ENCODE measurements at places on chromosomes 7 and 10. TPM values are rescaled to one million over a fixed set of nuclear protein-coding genes. Genes with fewer than 3 reads are reported as not detected.

- ATAC-seq: no peak
Measured at GRCh38 chr7:70512761-70513160, 619.2 kb upstream of the GALNT17 start.

DNA sequence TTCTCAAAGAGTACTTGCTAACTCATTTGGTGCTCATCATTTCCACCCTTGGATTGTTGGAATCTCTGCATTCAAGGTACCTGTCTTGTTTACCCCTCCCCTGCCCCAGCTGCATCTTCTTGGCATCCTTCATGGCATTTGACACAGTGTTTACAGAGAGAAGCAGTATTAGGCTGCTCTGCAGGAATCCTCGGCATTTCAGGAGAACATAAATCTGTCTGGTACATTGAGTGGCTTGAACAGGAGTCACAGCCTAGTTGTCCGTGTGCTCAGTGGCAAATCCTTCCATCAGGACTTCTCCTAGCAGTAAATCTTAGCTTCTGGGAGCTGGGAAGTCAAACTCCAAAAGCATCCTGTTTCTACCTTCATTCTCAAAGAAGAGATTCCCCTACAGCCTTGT lies 136.8 kb upstream of the YAE1 start:
- no peak for ATAC-seq

DNA sequence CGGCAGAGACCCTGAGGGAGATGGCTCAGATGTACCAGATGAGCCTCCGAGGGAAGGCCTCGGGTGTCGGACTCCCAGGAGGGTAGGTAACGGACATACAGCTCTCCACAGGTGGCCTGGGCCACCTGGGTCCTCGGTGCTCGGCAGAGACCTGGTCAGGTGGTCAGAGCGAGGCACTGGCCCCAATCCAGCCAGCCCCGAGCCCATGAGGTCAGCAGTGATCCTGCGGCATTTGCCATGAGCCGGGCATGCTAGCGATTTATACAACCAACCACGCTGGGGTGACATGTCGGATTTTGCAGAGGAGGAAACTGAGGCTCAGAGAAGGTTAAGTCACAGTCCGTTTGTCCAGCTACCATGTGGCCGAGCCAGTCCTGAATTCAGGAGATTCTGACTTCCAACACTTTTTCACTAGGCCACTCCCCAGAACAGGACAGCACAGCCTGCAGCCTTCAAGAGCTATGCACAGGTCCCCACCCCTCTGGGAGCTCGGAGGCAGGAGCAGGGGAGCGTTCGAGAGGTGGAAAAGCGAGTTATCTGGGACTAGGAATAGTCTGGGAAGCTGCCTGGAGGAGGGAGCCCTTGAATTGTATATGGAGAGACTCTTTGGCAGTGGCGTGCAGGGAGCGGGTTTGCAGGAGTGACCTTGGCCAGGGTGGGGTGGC lies 13.5 kb downstream of the LDB3 start:
- no peak for ATAC-seq

- no peak for ATAC-seq
Measured at GRCh38 chr7:67505449-67505848, 508.8 kb downstream of the TYW1 start.

GRCh38 chr7:10688544-10688943 lies 285.1 kb upstream of the PHF14 start:
- no peak for ATAC-seq

GRCh38 chr7:77415476-77415822 lies 700 bp downstream of the GSAP start:
- peak; percentile 38 for ATAC-seq

DNA sequence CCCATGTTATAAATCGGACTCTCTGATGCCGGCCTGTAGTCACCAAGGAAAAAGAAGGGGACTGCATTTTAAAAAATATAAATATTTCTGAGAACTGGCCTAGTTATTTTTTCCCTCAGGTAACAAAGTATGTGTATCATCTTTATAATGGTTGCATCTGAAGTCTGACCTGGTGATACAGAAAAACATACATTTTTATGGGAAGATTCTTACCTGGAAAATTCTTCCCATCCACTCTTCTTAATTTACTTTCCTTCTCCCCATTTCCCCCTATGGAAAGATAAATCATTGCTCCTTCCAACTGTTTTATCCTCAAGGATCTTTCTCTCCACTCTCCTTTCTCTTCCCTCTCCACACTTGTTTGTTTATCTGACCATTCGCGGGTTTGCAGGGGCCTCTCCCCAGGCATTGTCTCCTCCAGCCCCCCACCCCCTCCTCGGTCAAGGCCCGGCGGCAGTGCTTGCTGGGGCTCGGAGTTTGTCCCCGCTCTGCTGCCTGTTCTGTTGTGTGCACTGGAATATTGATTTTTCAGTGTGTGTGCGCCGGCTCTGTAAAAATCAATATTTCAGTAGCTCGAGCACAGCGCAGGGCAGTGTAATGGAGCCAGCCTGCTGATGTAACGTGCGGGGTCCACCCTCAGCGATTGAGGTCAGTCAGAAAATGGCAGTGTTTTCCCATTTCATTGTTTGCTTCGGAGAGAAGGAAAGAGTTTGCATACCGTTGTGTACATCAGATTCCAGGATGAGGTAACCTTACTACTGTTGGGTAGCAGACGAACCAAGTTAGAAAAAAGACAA lies 199.5 kb upstream of the NFE2L3 start:
- ATAC-seq: no peak

Gene ACSM6
- not detected for total RNA-seq

Gene SLC35G1
- total RNA-seq: 3.4 TPM

Gene IMPDH1
- total RNA-seq: 87.1 TPM

- no peak for ATAC-seq
Measured at GRCh38 chr10:96089116-96089515, 41.0 kb upstream of the ZNF518A start.

DNA sequence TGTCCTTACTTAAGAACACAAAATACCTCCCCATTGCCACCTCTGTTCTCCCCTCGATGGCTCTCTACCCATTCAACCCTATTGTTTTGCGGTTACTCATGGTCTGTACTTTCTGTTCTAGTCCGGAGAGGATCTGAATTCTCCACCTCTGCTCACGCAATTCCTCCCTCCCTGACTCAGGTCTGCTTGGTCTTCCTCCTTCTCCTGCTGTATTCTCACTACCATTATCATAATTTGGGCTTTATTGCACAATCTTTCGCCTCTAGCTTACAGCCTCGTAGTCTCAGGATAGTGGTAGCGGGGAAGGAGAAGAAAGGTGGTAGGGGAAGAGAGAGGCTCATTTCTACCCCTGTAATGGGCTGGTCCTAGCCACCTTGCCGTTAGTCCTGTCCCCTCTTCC lies 35.4 kb upstream of the FAM180A start:
- ATAC-seq: no peak

- peak; percentile 82 for ATAC-seq
Measured at GRCh38 chr10:49115015-49115795, at the start of gene VSTM4. Gene VSTM4 (minus strand): TSS chr10:49115522. CDS start chr10:49115485, 37 bp downstream.

GRCh38 chr7:29318853-29319718 lies 124.5 kb downstream of the CHN2 start:
- ATAC-seq: no peak

GRCh38 chr10:2020836-2021235 lies 283.5 kb upstream of the ADARB2 start:
- no peak for ATAC-seq

- ATAC-seq: no peak
Measured at GRCh38 chr10:35349389-35349915, 13.1 kb downstream of the CCNY start.

Gene SLC16A9
- total RNA-seq: 1.7 TPM

- ATAC-seq: no peak
Measured at GRCh38 chr7:80783678-80784327, 135.0 kb downstream of the SEMA3C start.

GRCh38 chr10:77836299-77836820 lies 90.2 kb downstream of the DLG5 start:
- ATAC-seq: peak; percentile 48

DNA sequence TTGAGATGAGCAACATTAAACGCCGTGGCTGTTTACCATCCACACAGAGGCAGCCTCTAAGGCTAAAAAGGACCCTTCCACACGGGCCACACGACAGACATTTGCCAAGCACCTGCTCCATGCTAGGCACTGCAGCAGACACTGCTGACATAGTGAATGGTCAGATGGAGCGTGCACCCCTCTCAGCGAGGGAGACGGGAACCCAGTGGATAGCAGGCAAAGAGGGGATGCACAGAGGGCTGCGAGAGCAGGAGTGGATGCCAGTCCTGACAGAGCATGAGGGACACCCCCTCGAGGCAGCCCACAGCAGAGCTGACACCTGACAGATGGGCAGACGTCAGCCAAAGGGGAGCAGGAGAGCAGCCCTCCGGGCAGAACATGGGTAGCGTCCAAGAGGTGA lies 5.6 kb upstream of the STK32C start:
- ATAC-seq: no peak

DNA sequence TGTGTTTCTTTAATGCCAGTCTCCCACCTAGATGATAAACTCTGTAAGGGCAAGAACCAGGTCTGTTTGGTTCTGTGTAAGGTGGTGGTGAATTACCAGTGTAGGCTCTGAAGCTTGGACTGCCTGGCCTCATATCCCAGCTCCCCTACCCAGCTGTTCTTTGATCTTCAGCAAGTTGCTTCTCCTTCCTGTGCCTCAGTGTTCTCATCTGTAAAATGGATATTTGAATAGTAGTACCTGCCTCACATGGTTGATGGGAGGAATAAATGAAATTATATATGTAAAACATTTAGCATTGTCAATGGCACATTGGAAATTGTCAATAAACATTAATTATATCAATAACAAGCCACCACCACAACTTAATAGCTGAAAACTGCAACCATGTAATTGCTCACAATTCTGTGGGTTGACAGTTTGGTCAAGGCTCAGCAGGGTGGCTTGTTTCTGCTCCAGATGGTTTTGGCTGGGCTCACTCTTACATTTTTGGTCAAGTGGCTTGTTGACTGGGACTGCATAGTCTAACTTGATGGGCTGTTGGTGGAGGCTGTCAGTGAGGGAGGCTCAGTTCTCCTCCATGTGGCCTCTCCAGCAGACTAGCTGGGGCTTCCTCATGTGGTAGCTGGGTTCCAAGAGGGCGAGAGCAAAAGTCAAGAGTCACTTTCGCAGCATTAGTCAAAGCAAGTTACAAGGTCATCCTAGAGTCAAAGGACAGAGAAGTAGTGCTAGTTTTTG lies 84.5 kb upstream of the DUSP5 start:
- no peak for ATAC-seq

- ATAC-seq: no peak
Measured at GRCh38 chr10:73836427-73836980, 25.1 kb upstream of the NDST2 start.

Gene SPDYE2
- not detected for total RNA-seq

Gene FRAT1
- 5.8 TPM for total RNA-seq

DNA sequence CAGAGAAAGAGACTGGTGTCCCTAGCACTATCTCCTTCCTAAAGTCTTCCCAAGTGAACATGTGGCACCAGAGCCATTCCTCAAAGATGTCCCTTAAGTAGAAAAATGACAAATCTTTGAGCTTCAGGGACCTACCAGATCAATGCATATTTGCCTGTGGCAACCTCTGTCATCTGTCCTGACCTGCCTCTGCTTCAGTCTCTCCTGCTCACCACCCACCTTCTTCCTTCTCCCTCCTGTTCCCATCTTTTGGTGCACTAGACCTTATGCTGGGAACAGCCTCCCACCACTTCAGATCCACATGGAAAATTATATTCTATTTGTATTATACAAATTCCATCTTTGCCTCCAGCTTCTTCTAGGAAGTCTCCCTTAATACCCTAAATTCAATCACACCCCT lies 386.4 kb downstream of the PLXNA4 start:
- ATAC-seq: no peak

GRCh38 chr7:74598558-74598957 lies 59.0 kb upstream of the GTF2I start:
- ATAC-seq: no peak

- ATAC-seq: no peak
Measured at GRCh38 chr10:47164126-47164799, 135.7 kb upstream of the GDF10 start.

Gene SEMA3E
- total RNA-seq: 24.9 TPM

Gene TMEM26
- total RNA-seq: 0.40 TPM

DNA sequence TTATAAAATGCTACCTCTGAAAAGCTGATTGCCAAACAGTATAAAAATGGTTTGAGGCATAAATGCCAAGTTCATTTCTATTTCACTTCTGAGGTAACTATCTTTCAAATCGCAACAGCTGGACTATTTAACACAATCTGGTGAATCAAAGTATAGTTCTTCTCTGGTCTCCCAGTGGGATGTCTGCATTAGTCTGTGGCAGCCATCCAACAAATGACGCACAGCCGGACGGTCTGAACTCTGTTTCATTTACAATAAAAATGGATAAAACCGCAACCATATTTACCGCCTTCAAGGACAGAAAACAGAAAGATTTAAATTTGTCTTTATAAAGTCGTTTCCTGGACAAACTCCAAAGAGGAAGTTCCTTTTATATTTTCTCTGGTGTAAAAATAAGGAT lies 41.9 kb downstream of the ENO4 start:
- ATAC-seq: no peak

- ATAC-seq: no peak
Measured at GRCh38 chr10:112333452-112333851, 40.5 kb upstream of the ACSL5 start.

GRCh38 chr7:14988941-14989340 lies 86.4 kb upstream of the DGKB start:
- no peak for ATAC-seq

- ATAC-seq: no peak
Measured at GRCh38 chr7:78939669-78940068, 513.8 kb downstream of the MAGI2 start.

Gene SAMD8
- 31.9 TPM for total RNA-seq

- no peak for ATAC-seq
Measured at GRCh38 chr7:53521638-53522184, 486.3 kb downstream of the POM121L12 start.

Gene TMEM236
- 1.6 TPM for total RNA-seq
